Epithelial cell of proximal tubule (primary cell): ENCODE measurements at places on chromosomes 16 and 17. TPM values are rescaled to one million over a fixed set of nuclear protein-coding genes. Genes with fewer than 3 reads are reported as not detected.
A peak's percentile ranks its signal among the peaks of the same experiment; 100 is the strongest.

GRCh38 chr16:88667461-88667860, 4.6 kb upstream of the MVD start:
- DNase-seq, result no peak

- DNase-seq, result no peak
Measured at GRCh38 chr17:77690271-77691161, 268.0 kb upstream of the TNRC6C start.

GRCh38 chr17:40980596-40980995, 3.5 kb downstream of the KRT40 start:
- DNase-seq, result no peak

DNA sequence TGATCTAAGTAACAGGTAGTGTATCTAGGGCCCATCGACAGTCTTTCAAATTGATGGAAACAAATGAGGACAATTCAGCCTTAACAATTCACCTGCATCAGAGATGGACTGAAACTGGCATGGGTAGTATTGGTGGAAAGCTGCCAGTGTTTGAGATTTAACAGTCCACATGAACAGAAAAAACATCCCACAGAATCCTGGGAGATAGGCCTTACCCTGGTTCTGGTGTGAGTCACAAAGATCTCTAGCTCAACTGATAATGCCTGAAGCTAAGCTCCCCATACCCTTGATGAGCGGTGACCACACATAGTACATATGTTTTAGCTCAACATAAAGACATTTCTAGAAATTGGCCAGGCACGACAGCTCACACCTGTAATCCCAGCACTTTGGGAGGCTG, 21.9 kb downstream of the CRK start:
- DNase-seq, result no peak

- DNase-seq, result no peak
Measured at GRCh38 chr17:41067281-41067680, 1.6 kb upstream of the KRTAP2-4 start.

GRCh38 chr16:74951206-74951605, 33.7 kb downstream of the WDR59 start:
- no peak for DNase-seq

DNA sequence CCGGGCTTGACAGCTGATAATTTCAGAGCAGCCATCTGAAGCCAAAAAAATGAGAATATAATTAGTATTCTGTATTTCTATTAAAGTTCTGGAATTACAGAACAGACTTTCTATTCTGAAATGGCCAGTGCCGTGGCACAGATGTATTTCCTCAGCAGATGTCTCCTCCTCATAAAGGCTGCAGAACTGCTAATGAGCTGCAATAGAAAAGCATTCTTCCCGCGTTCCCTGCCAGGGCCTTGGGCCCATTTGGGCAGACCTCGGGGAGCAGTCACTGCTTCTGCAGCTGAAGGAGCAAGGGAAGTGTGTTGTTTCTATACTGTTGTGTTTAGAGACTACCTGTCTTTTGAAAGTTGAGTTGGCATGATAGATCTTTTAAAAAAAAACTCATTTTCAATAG, 152.6 kb upstream of the CACNG5 start:
- no peak for DNase-seq

DNA sequence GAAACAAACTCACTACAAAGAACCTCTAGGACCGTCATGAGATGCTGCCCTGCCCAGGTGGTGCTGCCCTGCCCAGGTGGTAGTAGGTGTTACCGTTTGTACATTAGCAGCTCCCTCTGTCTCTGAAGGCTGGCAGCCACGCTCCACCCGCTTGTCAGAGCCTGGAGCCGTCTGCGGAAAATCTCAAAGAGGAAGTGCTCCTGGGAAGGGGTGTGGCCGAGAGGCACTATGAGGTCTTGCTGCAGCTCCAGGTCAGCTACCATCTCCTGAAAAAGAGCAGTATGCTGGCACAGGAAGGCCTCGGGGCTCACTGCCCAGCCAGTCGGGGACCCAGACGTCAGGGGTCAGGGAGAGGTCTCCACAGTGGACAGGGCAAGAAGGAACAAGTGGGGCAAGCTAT, 28.3 kb downstream of the ZNF276 start:
- no peak for DNase-seq

DNA sequence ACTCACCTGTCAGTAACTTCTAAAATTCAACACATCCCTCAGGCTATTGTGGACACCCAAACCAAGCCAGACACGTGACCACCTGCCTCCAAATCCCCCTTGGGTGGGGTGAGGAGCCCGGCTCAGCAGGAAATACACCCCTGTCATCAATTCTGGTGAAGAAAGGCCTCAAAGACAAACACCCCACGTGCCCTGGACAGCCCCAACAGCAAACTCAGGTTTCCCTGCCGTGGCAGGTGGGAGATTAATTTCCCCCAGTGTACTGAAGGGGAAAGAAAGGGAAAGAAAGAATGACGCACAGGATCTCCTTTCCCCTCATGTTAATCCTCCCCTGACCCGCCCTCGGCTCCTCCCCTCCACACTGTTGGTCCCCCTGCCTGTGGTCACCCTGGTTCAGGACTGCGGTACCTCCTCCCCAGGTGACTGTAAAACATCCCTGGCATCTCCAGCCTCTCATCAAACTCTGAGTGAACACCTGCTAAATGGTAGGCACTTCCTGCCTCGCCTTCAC, 98.3 kb downstream of the ZNF423 start:
- no peak for DNase-seq

GRCh38 chr17:9209781-9210370, 188.6 kb downstream of the NTN1 start:
- no peak for DNase-seq

DNA sequence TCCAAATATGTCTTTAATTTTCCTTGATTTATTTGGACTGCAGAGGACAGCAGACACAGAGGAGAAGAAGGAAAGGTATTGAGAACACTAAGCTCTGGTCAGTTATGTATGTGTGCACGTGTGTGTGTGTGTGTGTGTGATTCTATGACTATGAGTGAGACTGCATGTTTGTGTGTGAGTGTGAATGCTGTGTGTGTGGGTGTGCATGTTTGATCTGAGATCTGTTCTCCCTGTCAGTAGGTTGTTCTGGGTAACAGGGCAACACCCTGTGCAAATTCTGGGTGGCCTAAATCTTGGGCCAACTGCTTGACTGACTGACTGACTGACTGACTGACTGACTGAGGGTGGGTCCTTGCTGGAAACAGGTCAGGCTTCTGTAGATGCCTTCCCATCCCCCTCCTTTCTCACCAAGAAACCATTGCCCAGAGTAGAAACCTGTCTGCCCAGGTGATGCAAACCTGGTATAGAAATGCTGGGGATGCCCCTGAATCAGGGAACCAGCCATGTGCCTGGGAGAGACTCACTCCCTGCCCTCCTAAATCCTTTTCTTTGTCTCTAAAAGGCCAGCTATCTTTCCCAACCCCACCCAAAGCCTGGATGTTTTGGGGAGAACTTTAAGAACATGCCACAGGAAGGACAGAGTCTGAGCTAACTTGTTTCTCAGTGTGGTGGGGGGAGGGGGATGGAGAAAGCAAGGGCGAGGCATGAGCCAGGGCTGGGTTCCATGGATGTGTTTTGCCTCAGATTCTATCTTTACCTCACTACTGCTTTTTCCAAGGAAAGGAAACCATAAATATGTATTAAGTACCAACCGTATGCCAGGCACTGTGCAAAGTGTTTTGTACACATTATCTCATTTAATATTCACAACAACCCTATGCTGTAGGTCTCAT, 4.5 kb upstream of the NR1D1 start:
- no peak for DNase-seq

DNA sequence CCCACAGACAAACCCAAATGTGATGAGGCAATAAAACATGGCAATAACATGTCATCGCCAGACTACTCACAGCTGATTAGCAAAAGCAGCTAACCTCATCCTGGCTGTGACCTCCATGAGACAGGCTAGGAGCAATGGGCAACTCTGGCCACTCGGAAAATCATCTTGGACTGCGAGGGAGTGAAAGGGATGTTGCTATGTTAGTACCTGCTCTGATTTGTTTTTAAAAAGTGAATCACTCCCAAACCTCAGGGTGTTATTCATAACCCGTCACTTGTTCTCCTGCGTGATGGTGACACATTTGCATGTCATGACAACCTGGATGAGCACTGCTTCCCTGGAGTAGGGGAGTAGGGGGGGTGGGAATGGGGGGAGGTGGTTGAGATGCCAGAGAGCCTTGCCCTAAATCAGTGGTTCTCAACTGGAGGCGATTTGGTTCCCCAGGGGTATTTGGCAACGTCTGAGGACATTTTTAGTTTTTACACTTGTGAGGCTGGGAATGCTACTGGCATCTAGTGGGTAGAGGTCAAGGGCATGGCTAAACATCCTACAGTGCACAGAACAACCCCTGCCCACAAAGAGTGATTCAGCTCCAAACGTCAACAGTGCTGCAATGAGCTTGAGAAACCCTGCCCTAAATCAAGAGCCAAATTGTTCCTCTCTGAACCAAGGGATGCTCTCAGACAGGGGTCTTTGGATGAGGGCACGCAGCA, 241.7 kb downstream of the SOX9 start:
- DNase-seq, result no peak

DNA sequence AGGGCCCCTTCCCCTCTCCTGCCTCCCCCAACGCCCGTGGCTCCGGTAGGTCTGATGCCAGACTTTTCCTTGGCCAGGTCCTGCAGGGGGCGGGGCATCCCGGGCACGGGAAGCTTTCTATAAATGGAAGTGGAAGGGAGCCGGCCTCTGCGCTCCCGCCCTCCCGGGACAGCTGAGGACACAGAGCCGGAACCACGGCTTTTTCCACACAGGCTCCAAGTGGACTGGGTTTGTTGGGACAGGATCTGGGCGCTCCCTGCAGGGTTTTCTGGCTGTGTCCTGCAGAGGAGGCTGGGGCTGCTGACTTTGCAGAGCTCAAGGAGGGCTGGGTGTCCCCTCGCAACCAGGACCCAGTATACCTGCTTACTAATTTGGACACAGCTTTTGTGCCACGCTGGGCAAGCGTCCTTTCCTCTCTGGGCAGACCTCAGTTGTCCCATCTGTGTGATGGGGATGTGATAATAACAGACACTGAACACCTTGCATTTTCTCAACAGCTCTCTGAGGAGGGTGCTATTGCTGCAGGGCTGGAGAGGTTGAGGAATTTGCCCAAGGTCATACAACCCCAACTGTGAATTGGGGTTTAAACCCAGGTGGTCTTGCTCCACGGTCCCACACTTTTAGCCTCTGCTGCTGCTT, 1.8 kb downstream of the TNS4 start:
- DNase-seq, result no peak

- DNase-seq, result no peak
Measured at GRCh38 chr16:88365244-88365865, 17.4 kb upstream of the ZNF469 start.

DNA sequence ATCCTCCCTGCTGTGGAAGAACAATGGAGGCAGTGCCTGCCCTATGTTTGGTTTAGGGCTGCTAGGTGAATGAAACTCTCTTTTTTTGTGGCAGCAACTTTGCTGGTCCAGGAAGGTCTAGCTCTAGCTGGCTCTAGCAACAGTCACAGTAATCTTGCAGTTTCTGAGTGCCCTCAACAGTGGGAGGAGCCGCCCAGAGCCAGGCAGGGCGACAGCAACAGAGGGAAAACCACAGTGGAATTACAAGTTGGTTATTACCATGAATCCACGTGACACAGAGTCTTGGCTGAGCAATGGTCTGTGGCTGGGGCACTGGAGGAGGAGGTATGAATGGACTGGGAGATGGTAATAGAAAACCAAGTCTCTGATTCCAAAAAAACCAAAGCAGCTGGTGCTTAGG, 10.3 kb downstream of the HSPB9 start:
- peak; percentile 67 for DNase-seq

- DNase-seq, result no peak
Measured at GRCh38 chr16:64857411-64857810, 264.5 kb downstream of the CDH11 start.

DNA sequence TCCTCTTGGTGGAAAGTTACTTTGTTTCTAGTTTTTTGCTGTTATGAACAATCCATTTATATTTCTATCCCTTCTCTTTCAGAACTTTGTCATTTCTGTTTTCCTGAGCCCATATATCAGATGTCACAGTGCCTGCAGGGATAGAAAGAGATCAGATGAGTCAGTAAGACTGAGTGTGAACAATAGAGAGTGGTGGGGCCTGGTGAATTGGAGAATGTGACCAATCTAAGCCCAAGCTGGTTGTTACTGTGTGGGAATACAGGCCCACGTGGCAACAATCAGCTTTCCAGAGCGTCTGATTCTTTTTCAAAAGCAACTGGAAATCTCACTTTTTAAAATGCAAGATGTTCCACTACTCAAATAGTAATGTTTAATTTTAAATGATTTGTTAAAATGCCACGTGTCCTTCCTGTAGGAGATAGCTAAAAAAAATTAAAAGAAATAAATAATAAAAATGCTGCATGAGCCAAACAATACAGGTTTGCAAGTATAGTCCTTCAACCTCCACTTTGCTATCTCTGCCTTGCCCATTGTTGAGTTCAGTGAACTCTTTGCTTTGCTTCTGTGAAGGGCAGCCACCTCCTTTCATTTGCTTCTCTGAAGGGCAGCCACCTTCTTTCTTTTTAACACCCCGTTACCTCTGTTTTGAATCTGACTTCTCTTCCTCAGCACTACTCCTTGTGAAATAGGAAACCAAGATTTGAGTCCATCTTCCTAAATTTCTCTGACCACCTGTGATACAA, 9.6 kb downstream of the DCTN5 start:
- no peak for DNase-seq

DNA sequence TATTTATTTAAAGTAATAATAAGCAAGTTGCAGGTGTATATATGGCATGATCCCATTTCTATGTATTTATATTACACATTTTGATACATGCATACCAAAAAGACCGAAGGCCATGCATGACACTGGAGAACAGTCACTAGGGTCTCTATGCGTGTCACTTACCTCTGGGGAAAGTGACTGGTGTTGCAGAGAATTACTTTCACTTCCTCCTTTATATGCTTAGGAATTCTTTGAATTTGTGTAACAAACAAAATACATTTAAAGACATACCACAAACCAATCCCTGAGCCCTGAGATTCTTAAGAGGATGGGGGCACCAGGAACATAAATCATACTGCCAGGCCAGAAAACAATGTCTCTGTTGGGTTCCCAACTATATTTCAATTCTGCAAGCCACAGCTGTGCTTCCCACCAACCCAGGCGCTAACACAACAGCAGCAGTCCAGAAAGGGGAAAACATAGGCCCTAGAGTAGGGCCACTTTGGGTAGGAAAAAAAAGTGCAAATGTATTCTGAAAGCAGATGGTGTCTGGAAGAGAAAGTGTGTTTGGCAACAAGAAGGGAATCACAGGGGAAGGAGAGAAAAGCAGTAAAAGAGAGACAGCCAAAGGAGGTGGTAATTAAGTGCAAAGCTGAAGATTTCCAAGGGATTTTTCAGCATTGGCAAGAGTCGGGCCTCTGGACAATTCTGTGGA, 24.5 kb upstream of the HYDIN start:
- no peak for DNase-seq

GRCh38 chr17:58065238-58065637, 18.0 kb upstream of the DYNLL2 start:
- DNase-seq, result no peak

- no peak for DNase-seq
Measured at GRCh38 chr16:3734758-3735221, 17.5 kb upstream of the TRAP1 start.

The SYCE1L gene
- 2.4 and 10.7 TPM in 2 replicates for total RNA-seq

The MYH3 gene
- under 0.01 and 1.7 TPM in 2 replicates for total RNA-seq

The KRT20 gene
- not detected in 2 replicates for total RNA-seq

The GNPTG gene
- total RNA-seq, result 38.3 and 63.9 TPM in 2 replicates

The MPP2 gene
- total RNA-seq, result 2.5 and 14.1 TPM in 2 replicates

The TGFB1I1 gene
- total RNA-seq, result 56.8 and 62.2 TPM in 2 replicates
